ENCODE measurements at places on chromosomes 7 and 10.
A peak's percentile ranks its signal among the peaks of the same experiment; 100 is the strongest.

DNA sequence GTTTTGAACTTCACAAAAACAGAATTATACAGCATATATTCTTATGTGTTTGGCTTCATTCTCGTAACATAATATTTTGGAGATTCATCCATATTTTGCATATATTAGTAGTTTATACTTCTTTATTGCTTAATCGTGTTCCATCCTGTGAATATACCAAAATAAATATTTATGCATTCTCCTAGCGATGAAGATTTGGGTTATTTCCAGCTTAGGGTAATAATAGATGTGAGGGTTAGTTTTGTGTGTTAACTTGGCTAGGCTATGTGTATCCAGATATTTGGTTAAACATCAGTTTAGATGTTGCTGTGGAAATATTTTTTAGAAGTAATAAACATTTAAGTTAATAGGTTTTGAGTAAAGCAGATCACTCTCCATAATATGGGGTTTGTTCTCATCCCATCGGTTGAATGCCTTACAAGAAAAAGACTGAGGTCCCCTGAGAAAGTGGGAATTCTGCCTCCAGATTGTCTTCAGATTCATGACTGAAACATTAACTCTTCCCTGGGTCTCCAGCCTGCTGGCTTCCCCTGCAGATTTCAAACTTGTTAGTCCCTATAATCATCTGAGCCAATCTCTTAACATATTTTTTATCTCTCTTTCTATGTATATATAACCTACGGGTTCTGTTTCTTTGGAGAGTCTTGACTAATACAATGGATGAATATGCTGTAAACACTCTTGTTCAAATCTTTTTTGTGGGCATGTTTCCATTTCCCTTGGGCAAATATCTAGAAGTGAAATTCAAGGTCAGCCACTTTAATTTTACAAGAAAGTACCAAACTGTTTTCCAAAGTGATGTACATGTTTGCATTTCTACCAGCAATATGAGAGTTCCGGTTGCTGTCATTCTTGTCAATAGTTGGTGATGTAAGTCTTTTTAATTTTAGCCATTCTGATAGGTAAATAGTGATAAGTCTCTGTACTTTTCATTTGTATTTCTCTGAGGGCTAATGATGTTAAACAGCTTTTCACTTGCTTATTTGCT, 48.7 kb downstream of the PDK4 start:
- DNase-seq = no peak

DNA sequence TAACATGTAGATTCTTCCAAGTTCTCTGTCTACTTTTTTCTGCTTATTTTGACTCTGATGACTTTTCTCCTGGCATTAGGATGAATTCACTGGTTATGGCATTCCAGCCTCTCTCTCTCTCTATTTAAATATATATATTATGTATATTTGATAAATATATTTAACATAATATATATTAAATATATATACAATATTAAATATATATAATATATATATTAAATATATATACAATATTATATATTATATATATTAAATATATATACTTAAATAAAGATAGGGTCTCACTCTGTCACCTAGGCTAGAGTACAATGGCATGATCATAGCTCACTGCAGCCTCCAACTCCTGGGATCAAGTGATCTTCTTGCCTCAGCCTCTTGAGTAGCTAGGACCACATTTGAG, 60.7 kb downstream of the ZNF783 start:
- no peak for DNase-seq

GRCh38 chr7:77466450-77466849, 50.3 kb upstream of the GSAP start:
- DNase-seq = no peak

DNA sequence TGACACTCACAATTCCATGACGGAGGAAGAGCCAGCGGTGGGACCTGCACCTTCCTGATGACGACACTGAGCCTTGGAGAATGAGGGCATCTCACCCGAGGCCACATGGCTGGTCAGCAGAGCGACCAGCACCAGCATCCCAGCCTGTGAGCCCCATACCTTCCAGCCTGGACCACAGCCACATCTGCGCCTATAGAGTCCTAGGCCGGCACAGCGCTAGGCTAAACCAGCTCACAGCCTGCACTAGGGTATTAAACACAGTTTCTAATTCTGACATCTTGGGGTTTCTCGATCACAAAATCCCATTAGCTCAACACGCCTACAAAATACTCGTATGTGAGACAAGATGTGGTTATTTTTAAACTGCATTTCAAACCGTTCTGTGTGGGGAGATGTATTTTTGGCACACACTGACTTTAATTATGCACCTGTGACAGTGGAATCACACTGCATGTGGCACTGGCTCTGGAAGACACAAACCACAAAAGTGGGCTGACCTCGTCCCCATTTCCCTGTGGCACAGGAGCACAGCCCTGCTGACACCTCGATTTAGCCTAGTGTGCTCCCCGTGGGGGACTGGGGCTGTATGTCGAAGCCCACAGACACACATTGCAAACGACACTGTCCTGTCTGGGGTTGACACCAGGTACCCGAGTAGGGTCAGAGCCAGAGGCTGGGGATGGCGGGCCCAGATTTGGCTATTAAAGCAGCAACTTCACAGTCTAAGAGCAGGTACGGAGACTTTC, 32.5 kb downstream of the CPXM2 start:
- DNase-seq = no peak

DNA sequence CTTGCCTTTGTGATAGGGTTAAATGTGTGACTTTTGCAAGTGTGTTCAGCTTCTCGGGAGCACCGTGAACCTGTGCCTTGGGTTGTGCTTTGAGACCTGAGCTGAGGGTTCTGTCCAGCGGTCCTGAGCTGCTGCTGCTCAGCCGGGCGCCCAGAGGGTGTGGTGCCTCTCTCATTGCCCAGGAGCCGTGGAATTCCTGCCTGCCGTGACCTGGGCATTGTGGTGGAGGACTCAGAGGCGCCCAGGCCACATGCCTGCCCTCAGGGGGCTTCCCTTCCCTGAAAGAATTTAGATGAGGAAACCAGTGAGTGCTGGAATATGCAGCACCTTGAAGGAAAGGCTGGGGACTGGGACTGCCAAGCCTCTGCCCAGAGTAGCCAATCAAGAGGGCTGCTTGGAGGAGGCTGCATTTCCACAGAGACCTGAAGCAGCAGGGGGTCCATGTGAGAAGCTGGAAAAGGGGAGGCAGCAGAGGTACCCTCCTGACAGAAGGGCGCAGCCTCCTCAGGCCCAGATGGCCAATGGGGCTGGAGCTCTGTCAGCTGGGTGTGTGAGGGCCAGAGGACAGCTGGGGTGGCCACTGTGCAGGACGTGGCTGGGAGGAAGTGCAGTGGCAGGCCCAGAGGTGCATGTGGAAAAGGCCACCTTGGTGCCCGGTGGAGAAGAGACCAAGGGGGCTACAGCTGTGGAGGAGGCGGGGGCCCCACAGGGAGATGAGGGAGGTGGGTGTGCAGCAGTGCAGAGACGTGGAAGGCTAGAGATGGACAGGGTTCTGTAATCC, 107.3 kb downstream of the NKX6-2 start:
- DNase-seq = no peak

DNA sequence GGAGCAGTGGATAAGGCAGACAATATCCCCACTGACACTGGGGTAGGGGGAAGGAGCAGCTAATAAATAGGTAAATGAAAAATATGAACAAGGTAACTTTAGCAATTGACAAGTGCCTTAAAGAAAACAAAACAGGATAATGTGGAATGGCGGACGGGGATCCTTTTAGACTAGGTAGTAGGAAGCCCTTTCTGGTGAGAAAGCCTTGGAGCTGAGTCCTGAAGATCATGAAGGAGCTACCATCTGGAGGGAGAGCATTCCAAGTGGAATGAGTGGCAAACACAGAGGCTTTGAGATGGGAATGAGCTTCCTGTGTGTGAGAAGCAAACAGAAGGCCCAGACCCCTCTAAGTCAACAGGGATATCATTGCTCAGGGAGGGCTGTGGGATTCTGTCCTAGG, 16.0 kb upstream of the ATXN7L1 start:
- no peak for DNase-seq

DNA sequence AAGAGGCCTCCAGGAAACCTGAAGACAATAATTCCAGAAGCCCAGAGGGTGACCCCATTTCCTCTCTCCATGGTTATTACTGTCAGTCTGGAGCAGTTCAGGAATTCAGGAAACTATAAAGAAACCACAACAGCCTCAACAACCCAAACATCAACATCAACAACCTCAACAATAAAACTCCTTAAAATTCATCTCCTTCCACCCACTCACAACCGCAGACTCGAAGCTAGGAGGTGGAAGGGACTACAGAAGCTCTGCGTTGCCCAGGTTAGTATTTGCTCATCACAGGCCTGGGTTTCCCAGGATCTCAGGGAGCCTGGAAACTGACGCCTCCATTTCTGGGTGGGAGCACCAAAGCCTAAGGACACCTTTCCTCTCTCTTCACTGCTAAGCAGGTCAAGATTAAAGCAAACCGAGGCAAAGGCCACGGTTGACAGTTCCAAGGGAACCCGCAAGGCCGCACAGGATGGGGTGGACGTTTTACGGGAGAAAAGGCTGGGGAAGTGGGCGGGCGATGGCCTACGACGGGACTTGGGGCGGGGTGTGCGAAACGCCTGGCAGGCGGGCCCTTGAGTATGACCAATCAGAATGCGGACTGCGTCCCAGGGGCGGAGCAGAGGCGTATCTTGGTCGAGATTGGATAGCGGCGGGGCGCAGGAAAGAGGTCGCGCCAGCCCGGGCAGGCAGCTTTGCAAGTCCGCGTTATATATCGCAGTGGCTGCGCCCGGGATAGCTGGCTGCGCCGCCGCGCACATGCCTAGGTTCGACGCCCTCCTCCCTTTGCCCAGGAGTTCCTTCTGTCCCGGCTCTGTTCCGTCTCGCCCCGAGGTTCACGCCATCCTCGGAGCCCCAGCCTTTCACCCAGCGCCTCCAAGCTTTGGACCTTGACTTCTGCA, at the start of gene ELOVL3:
Gene ELOVL3 (plus strand): TSS at position 654 of the 896 bp plus-strand sequence. CDS start 250 bp downstream, outside the sequence.
- peak; percentile 93 for DNase-seq

GRCh38 chr7:1735262-1735661, 65.2 kb downstream of the ELFN1 start:
- no peak for DNase-seq

GRCh38 chr10:7334642-7334964, 76.2 kb downstream of the SFMBT2 start:
- DNase-seq = no peak

DNA sequence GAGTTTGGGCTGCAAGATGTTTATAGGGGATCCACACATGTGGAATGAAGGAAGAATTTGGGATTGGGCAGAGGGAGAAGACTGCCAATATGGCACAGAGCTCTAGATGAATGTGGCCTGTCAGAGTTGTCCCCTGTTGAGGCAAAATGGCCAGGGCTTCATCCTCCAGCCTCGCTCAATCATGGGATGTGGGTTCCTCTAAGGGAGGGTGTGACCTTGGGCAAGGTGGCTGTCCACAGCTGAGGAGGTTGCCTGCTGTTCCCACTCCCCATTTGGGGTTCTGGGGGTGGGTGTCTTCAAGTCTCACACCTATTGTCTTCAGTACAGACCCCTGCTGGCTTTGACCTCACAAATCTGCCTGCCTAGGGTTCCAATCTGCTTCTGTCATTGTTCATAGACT, 121.6 kb upstream of the FAM204A start:
- no peak for DNase-seq
